Activated T-cell treated with anti-CD3 and anti-CD28 coated beads for 24 hours (primary cell): ENCODE measurements at places on chromosomes 6 and 20.

GRCh38 chr6:33018418-33018817 is 9.0 kb upstream of the HLA-DOA start:
- DNase-seq, result no peak

DNA sequence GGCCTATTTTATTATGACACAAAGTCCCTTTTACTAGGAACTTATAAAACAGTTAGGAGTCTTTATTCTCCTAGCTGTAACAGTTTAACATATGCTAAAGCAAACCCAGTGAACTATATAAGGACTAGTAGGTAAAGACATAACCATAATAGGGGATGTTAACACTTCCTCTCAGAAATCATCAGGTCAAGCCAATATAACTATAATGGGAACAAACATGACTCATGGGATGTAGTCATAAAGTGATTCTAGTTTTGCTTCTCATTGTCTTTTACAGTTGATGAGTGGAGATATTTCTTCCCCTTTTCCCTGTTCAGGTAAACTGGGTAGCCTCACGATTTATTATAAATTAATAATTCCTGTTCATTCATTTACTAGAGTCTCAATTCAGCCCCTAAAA is 9.7 kb downstream of the PTCHD4 start:
- no peak for DNase-seq

GRCh38 chr20:5658912-5659345 is 91.3 kb upstream of the SHLD1 start:
- peak; percentile 51 for DNase-seq

DNA sequence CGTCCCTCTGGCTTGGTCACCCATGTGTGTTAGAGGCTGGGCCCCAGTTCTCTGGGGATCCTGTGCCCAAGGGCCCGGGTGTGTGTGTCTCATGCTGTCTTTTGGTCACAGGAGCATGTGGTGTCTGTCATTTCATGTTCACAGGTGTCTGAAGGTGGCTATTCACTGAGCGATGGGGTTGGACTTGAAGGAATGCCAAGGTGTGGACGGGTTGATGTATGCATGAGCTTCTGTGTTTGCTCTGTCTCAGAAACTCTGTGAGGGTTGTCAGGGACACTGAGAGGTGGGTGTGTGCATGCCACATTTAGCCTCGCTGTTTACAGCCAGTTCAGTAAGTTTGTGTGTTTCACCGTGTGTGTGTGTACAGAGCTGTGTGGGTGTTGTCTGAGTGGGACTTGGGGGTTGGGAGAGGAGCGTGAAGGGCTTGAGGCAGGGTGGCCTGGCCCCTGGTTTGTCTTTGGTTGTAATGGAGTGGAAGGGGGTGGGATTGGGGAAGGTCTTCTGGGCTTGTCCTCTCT is 1.2 kb downstream of the DDR1 start:
- no peak for DNase-seq

DNA sequence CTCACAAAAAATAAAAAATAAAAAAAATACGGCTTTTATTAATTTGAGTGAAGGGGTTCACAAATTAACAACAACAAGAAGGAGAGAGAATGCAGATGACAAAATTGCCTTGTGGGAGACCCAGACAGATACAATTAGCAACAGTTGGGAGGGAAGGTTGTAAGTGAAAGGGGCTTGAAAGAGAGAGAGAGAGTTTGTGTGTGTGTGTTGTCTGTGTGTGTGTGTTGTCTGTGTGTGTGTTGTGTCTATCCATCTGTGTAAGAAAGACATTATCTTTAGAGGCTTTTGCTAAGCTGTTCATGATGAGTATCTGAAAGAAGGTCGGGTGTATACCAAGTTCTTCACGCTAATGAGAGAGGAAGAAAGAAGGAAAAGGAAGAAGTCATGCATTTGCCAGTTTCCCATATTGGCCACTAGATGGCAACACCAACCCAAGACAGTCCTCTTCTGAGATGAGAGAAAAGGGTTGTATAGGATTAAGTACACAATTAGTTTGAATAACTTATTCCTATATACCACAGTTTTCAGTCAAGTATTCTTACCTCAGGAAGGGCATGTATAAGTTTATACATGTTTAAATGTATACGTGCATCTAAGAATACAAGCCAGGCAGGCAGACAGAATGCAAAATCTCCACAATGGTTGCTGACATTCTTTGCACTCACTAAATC is 63.7 kb upstream of the CD2AP start:
- DNase-seq, result no peak

GRCh38 chr6:104940893-104941728 is 15.8 kb upstream of the LIN28B start:
- DNase-seq, result peak; percentile 7

- peak; percentile 38 for DNase-seq
Measured at GRCh38 chr20:63223121-63223825, 7.3 kb upstream of the YTHDF1 start.

- DNase-seq, result no peak
Measured at GRCh38 chr20:63215101-63216040, 560 bp downstream of the YTHDF1 start.
